ENCODE measurements at places on chromosomes 1 and 21. TPM values are rescaled to one million over a fixed set of nuclear protein-coding genes. Genes with fewer than 3 reads are reported as not detected.

Gene CD48
- 340 TPM for total RNA-seq

Gene ETV3L
- not detected for total RNA-seq

Gene SUSD4
- total RNA-seq, result 1.8 TPM

Gene LCE6A
- total RNA-seq, result not detected

Measured in activated naive CD4-positive, alpha-beta T cell treated with anti-CD3 and anti-CD28 coated beads for 36 hours (primary cell).